Kidney tubule cell (primary cell): ENCODE measurements at places on chromosomes 7 and 10.

GRCh38 chr7:36275735-36276284 is 113.9 kb upstream of the ANLN start:
- DNase-seq = no peak

GRCh38 chr7:157827045-157827862 is 490.4 kb downstream of the DNAJB6 start:
- DNase-seq = no peak

DNA sequence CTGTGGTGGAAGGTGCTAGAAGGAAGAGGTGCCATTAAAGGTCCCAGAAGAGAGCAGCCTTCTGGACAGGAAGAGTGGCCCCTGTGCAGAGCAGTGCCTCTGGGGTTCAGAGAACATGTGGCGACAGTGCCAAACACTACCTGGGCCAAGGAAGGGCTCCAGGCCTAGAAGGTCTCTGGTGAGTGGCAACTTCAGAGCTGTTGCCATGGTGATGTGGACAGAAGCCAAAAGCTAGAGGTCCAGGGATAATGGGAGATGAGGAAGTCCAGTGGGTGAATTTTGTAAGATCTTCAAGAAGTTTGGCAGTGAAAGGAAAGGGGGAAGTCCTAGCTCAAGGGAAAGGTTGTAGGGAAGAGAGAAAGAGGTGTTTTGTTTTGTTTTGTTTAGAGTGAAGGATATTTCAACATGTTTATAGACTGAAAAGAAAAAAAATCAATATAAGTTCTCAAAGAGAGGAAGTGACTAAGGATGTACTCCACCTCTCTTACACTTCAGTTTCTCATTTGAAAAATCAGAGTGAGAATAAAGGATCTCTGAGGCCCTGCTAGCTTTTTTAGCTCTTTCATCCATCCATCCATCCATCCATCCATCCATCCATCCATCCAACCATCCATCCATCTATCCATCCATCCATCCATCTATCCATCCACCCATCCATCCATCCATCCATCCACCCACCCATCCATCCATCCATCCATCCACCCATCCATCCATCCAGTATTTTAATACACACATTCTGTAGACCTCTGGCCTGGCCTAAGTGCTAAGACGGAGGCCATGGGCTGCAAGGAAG is 77.1 kb upstream of the DUSP5 start:
- DNase-seq = peak; percentile 85

GRCh38 chr10:90977162-90977854 is 56.4 kb upstream of the ANKRD1 start:
- no peak for DNase-seq

GRCh38 chr10:131419797-131420196 is 108.3 kb upstream of the TCERG1L start:
- DNase-seq = no peak

DNA sequence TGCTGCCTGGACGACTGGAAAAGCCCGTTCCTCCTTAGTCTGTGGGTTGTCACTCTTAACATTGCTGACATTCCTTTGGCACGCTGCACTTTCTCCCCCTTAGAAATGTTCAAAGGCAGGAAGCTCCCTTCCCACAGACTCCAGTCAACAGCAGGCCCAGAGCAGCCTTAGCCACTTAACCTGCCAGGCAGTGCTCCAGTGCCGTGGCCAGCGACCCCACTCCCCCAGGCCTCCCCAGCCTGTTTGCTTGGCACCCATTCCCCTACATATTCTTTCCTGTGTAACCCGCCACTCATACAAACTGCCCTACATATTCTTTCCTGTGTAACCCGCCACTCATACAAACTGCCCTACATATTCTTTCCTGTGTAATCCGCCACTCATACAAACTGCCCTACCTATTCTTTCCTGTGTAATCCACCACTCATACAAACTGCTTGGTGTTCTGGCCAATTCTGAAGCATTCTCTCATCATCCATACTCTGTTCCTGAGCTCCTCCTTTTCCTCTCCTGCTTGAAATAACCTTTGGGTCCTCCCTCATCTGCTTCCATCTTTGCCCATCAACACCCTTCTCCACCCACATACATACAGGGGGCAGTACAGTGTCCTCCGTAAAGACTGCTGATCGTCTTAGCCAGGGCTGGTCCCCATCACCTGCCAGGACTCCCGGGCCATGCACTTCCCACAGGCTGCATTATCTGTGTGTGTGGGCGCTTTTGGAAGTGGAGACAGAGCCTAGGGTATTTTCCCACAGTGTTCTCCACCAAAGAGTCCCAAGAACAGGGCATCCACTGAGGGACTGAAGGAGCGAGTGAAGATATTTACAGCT is 57.3 kb downstream of the ADARB2 start:
- DNase-seq = no peak

DNA sequence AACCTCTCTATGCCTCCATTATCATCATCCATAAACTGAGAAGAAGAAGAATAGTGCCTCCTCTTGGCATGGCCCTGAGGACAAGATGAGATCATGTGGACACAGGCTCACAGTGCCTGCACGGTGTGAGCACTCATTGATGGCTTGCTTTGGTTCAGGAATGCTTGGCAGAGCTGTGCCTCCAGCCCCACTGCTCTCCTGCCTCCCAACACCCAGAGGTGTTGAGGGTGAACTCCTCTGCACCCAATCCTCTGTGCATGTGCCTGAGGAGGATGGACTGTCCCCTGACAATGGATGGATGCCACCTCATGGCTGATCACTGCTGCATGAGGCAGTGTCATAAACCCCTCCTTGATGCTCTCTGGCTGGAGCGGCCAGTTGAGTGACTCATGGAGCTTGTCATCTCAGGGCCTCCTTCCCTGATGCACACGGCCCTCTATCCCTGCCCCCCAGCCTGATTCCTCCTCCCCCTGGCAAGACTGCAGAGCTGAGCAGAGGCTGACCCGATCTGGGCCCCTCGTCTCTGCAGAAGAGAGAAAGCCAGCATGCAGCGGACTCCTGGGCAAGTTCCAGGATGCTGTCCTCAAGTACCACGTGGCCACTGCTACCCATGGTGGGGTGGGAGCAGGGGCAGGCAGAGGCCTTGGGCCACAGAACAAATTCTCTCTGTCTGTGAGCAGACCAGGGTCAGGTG is 136.3 kb downstream of the KCNMA1 start:
- peak; percentile 98 for DNase-seq
